ENCODE measurements at places on chromosomes 4 and X.

DNA sequence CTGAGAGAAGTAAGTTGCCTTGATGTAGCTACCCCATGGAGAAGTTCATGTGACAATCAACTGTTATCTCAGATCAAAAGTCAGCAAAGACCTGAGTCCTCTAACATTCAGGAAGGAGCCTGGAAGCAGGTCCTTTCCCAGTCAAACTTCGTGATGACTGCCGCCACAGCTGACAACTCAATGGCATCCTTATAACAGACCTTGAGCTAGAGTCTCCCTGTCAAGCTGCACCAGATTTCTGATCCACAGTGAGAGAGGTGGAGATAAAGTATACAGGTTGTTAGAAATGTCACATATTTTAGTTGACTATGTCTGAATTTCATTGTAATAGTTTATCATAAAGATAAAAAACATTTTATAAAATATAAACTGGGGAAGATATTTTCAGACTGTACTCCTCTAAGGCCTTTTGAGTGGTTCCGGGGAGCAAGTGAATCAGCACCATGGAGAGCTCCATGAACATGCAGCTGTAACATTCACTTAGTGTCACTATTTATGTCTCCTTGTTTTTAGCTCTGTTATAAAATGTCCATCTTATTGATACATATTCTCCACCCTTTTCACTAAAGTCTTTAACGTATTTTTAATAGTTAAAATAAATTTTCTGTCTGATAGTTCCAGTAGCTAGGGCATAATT, 1653.5 kb upstream of the AGA start:
- peak; percentile 48 for DNase-seq

DNA sequence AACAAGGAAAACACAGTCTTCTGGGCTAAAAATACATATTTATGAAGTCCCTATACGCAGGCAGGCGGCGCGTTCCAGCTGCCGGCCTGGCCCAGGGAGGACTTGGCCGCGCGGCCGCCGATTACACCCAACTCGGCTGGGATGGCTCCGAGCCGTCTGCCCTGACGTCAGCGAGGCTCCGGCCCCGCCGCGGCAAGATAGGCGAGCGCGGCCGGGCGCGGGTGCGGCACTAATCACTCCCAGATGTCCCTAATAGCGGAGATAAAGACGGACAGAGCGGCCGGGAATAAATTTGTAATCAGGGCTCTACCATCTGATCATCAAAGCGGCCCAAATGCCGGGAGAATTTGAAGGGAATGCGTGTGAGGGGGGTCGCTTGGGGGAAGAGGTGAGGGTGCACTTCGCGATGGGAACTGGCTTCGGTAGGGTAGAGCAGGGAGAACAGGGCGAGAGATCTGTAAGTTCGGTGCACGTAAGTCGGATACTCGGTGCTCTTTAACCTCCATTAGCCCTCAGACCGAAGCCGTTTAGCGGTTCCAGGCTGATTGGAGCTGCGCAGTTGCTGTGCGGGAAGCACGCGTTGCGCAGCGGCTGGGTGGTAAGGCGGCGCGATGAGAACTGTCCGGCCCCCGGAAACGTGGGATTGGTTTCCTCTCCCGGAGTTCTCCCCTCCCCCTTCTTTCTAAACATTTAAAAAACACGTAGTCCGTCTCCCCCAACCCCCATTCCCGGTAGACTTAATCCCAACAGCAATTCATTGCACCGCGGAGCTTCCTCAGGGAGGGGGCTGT, 7.7 kb downstream of the HAND2 start:
- no peak for DNase-seq

GRCh38 chr4:38752941-38753806, 29.6 kb downstream of the TLR10 start:
- peak; percentile 7 for DNase-seq

DNA sequence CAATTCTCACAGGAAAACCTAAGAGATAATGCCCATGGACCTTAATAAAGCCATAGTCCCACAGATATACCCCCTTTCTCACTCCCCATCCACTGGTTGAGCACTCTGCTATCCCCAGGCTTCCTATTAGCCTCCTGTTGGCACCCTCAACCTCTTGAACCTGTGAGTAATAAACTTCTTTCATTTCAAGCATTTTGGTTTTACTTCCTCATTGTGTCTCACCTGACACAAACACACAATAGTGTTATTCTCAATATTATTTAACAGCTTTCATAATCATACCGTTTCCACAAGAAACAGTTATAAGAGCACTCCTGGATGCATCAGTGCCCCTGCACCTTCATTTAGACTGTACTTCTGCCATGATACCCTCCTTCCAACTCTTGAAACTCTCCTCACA, 56.8 kb downstream of the TRPC5 start:
- DNase-seq: no peak

DNA sequence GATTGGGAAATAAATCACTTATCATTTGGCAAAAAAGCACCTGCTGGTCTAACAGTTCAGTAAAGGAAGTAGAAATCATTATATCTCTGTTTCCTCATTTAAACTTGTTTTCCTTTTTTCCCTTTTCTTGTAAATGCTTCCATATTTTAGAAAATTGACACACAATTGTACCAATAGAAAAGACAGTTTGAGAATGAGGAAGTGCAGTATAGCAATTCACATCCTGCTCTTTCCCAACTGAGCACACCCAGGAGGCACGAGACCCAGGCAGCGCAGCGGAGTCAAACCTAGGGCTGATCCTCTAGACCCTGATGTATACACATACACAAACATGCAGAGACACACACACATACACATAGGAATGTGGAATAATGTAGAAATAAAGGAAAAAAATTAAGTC, 74.8 kb upstream of the PACRGL start:
- DNase-seq: no peak

- DNase-seq: no peak
Observed at GRCh38 chrX:154541896-154542722, 4.5 kb downstream of the G6PD start.

GRCh38 chrX:151523351-151523750, 40.1 kb upstream of the PASD1 start:
- no peak for DNase-seq

DNA sequence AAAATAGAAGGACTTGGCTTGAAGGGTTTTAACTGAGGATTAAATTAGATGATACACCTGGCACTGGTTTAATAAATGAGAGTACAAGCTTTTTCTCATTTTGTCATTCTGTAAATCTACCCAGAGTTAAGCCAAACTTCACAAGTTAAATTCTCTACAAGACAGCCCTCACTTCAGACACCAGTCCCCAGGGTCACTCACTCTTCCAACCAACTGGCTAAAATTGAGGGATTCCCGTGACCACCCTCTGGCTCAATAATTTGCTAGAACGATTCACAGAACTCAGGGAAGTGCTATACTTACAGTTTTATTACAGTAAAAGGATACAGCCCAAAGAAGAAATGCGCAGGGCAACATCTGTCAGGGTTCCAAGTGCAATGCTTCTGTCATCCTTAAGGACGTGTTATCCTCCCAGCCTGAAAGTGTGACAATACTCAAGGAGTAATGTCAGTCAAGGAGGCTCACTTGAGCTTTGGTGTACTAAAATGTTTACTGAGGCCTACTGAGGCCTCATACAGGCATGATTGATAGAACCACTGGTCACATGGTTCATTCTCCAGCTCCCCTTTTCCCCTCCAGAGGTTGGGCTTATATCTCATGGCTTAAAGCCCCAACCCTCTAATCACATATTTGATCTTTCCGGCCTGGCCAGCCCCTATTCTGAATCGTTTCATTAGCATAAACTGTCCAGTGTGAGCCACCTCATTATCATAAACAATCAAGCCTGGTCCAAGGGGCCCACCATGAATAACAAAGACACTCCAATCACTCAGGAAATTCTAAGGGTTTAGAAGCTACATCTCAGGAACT, 9.6 kb upstream of the TMSB4X start:
- DNase-seq: no peak

DNA sequence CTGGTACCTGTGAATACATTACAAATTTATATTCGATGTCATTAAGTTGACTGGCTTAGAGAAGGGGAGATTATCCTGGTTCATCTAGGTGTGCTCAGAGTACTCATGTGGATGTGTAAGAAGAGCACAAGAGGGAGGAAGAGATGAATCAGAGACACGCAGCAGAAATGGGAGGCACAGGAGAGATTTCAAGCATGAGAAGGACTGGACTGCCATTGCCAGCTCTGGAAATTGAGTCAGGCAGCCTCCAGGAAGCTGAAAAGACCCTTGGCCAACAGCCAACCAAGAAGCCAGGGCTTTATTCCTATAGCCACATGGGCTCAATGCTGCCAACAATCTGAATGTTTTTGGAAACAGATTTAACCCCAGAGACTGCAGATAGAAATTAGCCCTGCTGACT, 1390.0 kb downstream of the STIM2 start:
- DNase-seq: no peak

DNA sequence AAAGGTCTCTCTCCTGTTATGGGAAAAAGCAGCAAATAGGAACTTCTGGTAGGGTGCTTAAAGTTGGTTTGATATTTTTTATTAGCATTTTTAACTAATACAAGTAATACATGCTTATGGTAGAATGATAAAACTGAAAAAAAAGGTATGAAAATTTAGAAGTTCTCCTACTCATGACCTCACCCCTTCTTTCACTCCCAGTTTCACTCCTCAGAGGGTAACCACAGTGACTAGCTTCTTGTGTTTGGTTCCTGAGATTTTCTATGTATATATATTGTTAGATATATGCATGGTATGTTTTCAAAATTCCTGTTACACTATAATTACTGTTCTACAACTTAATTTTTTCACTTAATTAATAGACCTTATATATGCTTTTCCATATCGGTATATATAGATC, 66.5 kb downstream of the AR start:
- DNase-seq: no peak

DNA sequence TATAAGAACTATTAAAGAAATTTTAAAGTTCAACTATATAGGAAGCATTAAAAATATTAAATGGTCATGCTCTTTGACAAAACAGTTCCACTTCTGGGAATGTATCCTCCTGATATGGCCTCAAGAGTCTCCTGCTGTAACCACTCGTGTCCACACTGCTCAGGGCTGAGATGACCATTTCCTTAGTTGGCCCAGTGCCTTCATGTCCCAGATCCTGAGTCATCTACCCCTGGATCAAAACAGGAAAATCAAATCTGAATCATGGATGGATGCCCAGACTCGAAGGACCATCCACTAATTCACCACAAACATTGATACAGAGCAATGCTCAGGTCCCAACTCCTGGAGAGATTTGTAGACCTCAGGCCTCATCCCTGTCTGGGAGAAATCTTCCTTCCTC, 44.7 kb downstream of the GPRASP3 start:
- DNase-seq: no peak

DNA sequence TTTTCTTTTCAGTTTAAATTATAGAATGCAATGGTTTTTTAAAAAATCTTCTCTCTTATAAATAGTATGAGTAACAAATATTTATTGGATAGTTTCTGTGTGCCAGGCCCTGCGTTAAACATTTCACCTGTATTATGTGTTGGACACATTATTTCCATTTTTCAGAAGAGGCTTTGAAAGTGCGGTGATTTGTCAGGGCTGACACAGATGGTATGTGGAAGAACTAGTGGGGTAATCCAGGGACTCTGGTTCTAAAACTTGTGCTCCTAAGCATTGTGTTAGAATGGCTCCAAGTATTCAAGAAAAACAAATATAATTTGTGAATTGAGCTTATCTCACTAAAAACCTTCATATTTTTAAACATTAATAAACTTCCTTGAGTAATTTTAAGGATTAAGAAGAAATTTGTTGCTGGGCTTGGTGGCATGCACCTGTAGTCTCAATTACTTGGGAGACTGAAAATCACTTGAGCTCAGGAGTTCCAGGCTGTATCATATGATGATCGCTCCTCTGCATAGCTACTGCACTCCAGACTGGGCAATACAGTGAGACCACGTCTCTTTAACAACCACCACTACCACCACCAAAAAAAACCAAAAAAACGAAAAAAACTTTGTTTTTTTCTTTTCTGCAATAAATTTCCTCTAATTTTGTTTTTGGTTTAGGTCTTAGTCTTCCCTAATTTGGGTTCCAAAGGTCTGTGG, 40.0 kb downstream of the RAPGEF2 start:
- no peak for DNase-seq

GRCh38 chr4:20288047-20288650, 36.4 kb downstream of the SLIT2 start:
- no peak for DNase-seq

GRCh38 chr4:9921326-9921725, 100.0 kb downstream of the SLC2A9 start:
- DNase-seq: no peak

- DNase-seq: no peak
Observed at GRCh38 chrX:95754411-95754810, 930.2 kb upstream of the DIAPH2 start.

DNA sequence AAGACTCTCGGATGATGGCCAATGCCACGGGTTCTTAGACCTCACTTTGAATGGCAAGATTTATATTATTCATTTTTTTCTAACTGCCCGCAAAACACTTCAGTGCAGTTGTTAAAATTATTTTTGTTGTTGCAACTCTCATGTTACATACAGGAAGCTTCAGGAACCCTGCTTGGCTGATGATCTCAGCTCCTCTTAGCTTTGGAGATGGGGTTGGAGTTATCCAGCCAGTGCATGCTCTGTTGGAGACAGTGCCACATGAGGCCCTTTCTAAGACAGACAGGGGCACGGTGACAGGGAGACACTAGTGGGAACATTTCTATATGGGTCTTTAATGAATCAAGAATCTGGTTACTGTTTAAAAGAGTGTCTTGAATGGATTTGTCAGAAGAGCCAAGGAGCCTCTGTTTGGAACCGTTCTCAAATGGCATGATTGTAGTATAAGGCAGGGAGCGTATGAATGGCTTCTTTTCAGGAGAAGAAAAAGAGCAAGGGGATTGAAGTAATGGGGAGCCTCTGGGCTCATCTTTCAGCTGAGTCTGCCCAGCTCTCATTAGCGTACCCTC, 61.9 kb upstream of the ENPP6 start:
- DNase-seq: no peak

- DNase-seq: no peak
Observed at GRCh38 chr4:33054656-33055196, 2334.6 kb downstream of the PCDH7 start.

DNA sequence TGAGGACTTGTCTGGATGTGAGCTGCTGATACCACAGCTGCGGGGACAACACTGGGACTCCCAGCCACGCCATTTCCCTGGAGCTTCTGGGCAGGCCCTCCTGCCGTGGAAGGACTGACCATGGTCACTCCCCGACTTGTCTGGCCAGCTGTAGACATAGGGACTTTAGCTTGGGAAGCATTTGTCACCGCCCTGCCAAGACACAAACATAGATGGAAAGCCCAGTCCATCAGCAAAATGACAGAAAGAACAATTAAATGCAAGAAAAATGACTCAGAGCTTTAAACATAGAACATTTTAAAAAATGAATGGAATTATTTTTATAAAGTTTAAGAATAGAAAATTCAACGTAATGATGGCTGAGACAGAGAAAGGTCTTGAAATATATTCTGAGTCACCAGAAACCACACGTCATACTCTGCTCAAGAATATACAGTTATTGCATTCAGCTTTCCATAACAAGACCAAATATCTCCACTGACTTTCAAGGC, 107.6 kb upstream of the CBR4 start:
- DNase-seq: no peak

GRCh38 chr4:21992330-21992729, 43.8 kb upstream of the KCNIP4 start:
- DNase-seq: no peak

GRCh38 chr4:90727938-90728337, 600.7 kb downstream of the CCSER1 start:
- DNase-seq: no peak

GRCh38 chr4:81743731-81744435, 272.2 kb upstream of the RASGEF1B start:
- DNase-seq: no peak

- DNase-seq: no peak
Observed at GRCh38 chr4:185838104-185838452, 26.1 kb upstream of the SORBS2 start.

GRCh38 chrX:134654398-134655012, 3.8 kb downstream of the PLAC1 start:
- DNase-seq: no peak

- DNase-seq: no peak
Observed at GRCh38 chr4:61786211-61786610, 586.1 kb downstream of the ADGRL3 start.
